ENCODE measurements at places on chromosomes 7 and 10.

DNA sequence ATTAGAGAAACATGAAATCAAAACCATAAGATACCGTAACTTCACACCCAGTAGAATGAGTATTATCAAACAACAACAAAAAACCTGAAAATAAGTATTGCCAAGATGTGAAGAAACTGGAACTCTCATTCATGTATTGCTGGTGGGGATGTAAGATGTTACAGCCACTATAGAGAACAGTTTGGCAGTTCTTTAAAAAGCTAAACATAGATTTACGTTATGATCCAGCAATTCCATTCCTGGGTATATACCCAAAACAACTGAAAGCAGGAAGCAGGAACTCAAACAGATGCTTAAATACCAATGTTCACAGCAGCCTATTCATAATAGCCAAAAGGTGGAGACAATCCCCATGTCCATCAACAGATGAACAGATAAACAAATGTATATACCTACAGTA, 72.5 kb downstream of the NT5C2 start:
- DNase-seq = no peak

GRCh38 chr7:13933091-13933490, 56.4 kb downstream of the ETV1 start:
- no peak for DNase-seq

GRCh38 chr7:102138676-102139075, 148.0 kb upstream of the SH2B2 start:
- no peak for DNase-seq

GRCh38 chr7:5170251-5170650, 19.8 kb upstream of the WIPI2 start:
- DNase-seq = no peak

DNA sequence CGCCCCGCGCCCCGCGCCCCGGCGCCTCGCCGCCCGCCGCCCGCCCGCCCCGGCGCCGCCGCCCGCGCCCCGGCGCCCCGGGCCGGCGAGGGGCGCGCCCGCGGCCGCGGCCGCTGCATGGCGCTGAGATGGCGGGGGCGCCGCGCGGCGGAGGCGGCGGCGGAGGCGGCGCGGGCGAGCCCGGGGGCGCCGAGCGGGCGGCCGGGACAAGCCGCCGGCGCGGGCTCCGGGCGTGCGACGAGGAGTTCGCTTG, 174 bp downstream of the ADCY1 start:
- no peak for DNase-seq

GRCh38 chr7:38973760-38974159, 3.9 kb upstream of the POU6F2 start:
- no peak for DNase-seq

DNA sequence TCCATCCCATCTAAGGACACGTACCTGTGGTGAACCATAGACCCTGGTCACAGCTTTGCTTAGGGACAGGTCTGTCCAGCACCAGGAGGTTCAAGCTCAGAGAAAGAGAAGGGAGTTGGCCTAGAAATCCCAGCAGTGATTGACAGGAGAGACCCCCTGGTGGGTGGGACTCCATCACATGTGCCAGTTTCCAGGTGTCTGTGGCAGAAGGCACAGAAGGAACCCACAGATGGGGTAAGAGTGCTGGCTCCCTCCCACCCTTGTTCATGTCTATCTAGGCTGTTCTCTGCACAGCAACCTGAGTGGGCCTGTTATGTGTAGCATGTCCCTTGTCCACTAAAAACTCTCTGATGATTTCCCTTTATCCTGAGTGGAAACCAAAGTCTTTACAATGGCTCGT, 54.0 kb upstream of the GRB10 start:
- DNase-seq = no peak

DNA sequence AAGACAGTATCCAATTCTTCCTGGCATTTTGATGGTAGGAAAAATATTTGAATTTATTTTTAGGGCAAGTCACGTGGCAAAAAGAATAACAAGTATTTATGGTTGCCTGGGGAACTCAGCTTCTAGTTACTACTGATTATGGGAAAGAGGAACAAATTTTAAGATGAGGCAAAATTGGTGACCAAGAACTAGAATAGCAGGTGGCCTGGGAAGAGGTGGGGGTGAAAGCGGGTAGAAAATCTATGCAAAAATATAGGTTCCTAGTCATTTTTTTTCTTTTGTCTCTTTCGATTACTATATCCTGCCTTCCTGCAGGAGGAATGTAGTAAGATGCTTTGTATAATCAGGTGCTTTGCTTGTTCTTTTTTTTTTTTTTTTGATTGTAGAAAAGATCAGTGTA, 27.8 kb downstream of the ENTPD1 start:
- DNase-seq = no peak

DNA sequence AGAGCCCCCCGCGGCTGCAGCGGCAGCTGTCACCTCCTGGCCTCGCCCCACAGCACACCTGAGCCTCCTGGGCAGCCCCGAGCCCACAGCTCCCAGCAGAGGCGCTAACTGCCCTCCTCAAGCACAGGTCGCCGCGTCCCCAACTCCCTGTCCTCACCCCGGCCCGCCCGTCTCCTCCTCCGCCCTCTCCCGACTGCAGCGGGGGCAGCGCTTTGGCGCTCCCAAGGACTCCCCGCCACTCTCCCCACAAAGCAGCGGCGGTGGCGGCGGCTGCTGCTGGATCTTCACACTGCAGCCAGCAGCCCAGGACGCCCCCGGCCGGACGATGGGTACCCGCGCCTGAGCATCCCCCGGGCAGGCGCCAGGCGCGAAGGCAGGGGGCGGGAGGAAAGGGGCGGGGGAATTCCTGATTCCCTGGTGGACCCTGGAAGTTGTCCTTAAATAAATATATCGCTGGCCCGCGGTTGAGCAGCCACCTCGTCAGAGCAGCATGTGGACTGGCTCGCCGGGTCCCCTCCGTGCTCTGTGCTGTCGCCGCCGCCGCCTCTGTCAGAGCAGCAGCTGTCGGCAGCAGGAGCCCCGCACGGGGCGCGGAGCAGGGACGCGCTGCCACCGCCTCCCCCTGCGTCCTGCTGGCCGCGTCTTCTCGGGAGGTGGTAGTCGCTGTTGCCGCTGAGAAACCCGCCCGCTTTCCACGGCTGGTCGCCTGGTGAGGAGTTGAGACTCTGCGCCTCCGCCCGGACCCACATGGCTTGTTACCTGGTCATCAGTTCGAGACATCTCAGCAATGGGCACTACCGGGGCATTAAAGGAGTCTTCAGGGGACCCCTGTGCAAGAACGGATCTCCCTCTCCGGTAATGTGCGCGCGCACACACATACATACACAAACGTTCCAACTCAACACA, at the start of gene ZNF804B:
Gene ZNF804B (plus strand): TSS at position 471 of the 906 bp plus-strand sequence. CDS start 277 bp downstream, at position 748.
- no peak for DNase-seq

DNA sequence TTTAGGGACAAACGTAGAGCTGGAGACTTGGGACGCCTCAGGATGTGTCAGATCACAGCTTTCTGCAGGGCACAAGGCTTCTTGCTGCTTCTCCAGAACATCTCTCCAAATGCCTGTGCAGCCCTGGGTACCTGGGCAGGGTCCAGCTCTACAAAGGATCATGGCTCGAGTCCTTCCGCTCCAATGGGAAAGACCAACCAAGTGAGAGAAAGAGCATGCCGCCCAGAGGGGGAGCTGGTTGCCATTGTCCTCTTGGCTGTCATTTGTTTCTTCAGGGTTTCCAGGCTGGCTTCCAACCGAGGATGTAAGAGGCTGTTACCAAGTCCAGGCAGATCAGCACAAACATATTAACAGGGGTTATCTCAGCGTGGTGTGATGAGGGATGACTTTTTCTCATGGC, 5.6 kb upstream of the LEP start:
- no peak for DNase-seq

GRCh38 chr10:107498983-107499382, 334.5 kb upstream of the SORCS1 start:
- no peak for DNase-seq

GRCh38 chr7:98000356-98000755, 10.4 kb upstream of the OCM2 start:
- DNase-seq = no peak

GRCh38 chr7:99499371-99499720, 735 bp downstream of the ZNF394 start:
- DNase-seq = no peak
